H9 (cell line): ENCODE measurements at places on chromosomes 3 and 15. TPM values are rescaled to one million over a fixed set of nuclear protein-coding genes. Genes with fewer than 3 reads are reported as not detected.

CLK3 gene
- 40.8 and 41.0 TPM in 2 replicates for total RNA-seq

ZNF774 gene
- total RNA-seq, result 1.0 and 2.5 TPM in 2 replicates

BFSP2 gene
- not detected in 2 replicates for total RNA-seq

CASR gene
- total RNA-seq, result 0.02 TPM in 1 of 2 replicates, not detected in the other

- H3K4me3 ChIP-seq, result no peak overlapping the region
- no peaks in the 10 kb centered on the region for H3K36me3 ChIP-seq
- peaks cover 2% of the 10 kb centered on the region; the same call in 1 of the 2 replicates for H3K27me3 ChIP-seq
These were observed 44.8 kb upstream of the CCDC174 start for GRCh38 chr3:14606669-14607339.

GRCh38 chr3:138474163-138474562 is 39.7 kb downstream of the ESYT3 start:
- H3K27ac ChIP-seq, result no peak overlapping the region
- H3K4me3 ChIP-seq, result no peak overlapping the region
- no peak for DNase-seq

GRCh38 chr3:163924600-163924999 is 1153.7 kb downstream of the SI start:
- H3K36me3 ChIP-seq, result peaks cover 6% of the 10 kb centered on the region; the same call in 1 of the 2 replicates
- no peaks in the 10 kb centered on the region for H3K27me3 ChIP-seq
- no peak for DNase-seq
- no peaks in the 10 kb centered on the region for H3K4me1 ChIP-seq
- H3K4me3 ChIP-seq, result no peak overlapping the region

- no peaks in the 10 kb centered on the region for H3K27me3 ChIP-seq
- H3K4me1 ChIP-seq, result no peaks in the 10 kb centered on the region
- H3K27ac ChIP-seq, result no peak overlapping the region
- no peaks in the 10 kb centered on the region for H3K36me3 ChIP-seq
- DNase-seq, result no peak
These were observed 25.9 kb upstream of the GABRG3 start for GRCh38 chr15:26945046-26945445.

- H3K27me3 ChIP-seq, result no peaks in the 10 kb centered on the region
- no peak overlapping the region for H3K4me3 ChIP-seq
These were observed 200.8 kb upstream of the GOLGA6L4 start for GRCh38 chr15:84034578-84035398.

DNA sequence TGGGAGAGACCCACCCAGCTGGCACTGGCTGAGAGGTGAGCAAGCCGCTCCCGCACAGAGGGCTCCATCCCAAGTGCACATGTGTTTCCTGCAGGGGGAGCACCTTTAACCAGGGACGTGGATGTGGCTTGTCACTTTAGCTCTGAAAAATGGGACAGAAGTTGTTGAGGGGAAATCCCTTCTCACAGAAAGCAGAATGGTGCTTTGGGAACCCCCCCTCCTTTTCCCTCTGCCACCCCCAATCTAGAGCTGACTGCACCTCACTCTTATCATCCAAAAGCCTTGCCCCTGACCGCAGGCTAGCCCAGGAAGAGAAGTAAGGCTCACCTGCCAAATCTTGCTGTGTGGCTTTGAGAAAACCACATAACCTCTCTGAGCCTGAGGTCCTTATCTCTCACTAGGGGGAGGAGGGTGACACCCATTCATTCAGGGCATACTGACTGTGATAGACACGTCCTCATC is 77.9 kb downstream of the RPN1 start:
- no peak overlapping the region for H3K4me3 ChIP-seq
- H3K36me3 ChIP-seq, result no peaks in the 10 kb centered on the region
- peak; percentile 76 for DNase-seq
- peaks cover 10% of the 10 kb centered on the region; the same call in 1 of the 2 replicates for H3K4me1 ChIP-seq
- H3K27me3 ChIP-seq, result no peaks in the 10 kb centered on the region; the same call in 1 of the 2 replicates
- no peak overlapping the region for H3K27ac ChIP-seq

GRCh38 chr15:66763186-66764071 is 61.4 kb downstream of the SMAD6 start:
- no peak overlapping the region for H3K4me3 ChIP-seq
- no peaks in the 10 kb centered on the region for H3K4me1 ChIP-seq
- no peak for DNase-seq
- H3K27me3 ChIP-seq, result no peaks in the 10 kb centered on the region
